ENCODE measurements at places on chromosomes 7 and 10. TPM values are rescaled to one million over a fixed set of nuclear protein-coding genes. Genes with fewer than 3 reads are reported as not detected.

The GPR85 gene
- 0.09 TPM for total RNA-seq

The AS3MT gene
- not detected for total RNA-seq

DNA sequence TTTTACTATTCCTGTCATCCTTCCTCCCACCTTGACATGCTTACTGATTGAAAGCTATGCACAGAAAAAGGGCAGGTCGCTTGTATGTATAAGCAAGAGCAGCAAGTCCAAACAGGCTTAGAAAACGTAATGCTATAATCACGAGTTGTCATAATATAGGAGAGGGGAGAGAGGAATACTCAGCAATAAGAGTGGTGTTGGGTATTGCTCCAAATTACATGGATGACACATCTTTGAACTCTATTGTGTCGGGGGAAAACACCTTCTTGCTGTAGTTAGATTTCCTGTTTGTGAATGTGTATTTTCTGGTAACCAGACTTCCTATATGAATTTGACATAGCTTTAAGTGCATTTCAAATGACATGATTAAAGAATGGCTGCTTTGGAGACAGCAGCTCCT, 7.5 kb downstream of the MET start:
- DNase-seq, result no peak

DNA sequence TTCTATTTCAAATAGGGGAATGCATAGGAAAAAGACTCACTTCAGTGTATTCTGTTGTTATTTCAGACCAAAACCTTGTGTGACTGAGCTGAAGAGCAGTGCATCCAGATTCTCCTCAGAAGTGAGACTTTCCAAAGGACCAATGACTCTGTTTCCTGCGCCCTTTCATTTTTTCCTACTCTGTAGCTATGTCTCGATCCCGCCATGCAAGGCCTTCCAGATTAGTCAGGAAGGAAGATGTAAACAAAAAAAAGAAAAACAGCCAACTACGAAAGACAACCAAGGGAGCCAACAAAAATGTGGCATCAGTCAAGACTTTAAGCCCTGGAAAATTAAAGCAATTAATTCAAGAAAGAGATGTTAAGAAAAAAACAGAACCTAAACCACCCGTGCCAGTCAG, 12.0 kb downstream of the TET1 start:
- no peak for DNase-seq

GRCh38 chr10:110724937-110725336, 80.8 kb downstream of the RBM20 start:
- no peak for DNase-seq

DNA sequence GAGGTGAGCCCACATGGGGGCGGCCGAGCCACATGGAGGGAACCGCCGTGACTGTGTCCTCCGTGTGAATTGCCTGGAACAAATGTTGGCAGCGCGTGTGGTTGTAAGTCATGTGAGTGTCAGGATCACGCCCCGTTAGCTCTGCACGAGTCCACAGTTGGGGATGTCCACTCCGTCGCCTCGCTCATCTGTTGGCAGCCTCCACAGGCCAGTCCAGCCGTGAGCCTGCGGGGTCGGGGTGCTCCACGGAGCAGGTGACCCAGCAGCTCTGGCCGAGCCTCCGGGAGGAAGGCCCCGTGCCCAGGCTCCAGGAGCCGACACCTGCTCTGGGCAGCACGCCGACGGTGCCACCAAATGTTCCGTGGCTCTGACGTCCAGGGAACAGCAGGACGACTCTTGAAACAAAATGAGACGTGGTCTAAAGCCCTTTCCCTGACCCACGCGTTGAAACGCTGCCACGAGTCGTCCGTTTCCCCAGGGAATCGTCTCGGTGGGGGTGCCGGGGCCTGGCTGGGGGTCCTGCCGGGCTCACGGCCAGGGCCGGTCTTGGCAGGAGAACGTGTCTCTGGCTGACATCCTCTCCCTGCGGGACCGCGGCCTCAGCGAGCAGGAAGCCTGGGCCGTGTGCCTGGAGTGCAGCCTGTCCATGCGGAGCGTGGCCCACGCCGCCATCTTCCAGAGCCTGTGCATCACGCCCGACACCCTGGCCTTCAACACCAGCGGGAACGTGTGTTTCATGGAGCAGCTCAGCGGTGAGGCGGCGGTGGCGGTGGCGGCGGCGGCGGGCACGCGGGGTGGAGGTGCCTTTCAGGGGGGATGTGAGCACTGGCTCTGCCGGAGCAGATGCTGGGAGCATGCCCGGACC, 7.0 kb downstream of the KNDC1 start:
- no peak for DNase-seq

The COL13A1 gene
- total RNA-seq, result not detected

DNA sequence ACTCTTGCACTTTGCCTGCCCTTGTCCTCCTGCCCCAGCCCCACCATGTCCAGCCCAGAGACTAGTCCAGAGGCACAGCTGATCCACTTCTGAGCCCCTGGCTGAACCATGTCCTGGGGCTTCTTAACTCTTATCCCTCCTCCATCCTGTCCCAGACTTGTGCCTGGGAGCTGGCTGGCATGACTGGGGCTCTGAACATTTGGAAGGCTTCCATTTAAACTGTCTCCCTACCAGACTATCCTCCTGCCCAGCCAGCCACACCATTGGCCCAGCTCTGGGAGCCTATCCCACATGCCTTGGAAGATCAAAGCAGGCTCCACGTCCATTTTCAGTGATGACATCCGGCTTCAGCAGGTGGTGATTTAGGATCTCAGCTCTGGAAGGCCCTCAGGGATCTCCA, 57.4 kb downstream of the FAM241B start:
- DNase-seq, result no peak

- DNase-seq, result no peak
Observed at GRCh38 chr10:24900888-24901685, 51.3 kb downstream of the PRTFDC1 start.

GRCh38 chr7:106285855-106286492, 1.2 kb upstream of the NAMPT start:
- DNase-seq, result peak; percentile 38

GRCh38 chr7:152512706-152513105, 76.9 kb upstream of the KMT2C start:
- DNase-seq, result no peak

DNA sequence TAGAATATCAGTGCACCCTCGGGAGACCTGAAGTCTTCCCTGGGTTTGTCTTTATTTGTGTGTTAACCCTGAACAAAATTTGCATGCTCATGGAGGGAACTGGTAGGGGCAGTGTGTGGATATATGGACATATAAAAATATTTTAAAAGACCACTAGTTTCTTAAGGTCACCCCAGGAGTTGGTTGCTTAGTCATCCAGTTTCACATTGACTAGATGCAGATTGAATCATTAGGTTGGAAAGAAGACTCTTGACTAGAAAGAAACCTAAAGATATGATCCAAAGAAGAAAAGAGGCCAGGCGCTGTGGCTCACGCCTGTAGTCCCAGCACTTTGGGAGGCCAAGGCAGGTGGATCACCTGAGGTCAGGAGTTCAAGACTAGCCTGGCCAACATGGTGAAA, 137.1 kb downstream of the KAT6B start:
- DNase-seq, result no peak

- no peak for DNase-seq
Observed at GRCh38 chr10:48242171-48242904, 32.2 kb downstream of the FRMPD2 start.

DNA sequence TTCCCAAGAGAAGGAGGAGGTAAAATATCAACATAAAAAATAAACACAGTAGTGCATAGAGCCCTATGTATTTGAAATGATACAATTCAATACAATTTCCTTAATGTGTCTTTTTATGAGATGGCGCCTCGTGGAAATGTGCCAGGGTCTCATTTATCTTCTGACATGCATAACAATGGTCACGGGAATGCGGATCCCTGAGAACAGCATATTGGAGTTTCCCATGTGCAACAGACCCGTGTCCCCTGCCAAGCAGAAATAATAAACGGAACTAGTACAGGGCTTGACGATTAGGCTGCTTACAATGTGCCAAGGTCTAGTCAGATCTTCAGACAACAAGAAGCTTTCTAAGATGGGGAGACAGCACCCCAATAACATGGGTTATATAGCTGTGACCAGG, 217.9 kb downstream of the ARHGAP21 start:
- no peak for DNase-seq

DNA sequence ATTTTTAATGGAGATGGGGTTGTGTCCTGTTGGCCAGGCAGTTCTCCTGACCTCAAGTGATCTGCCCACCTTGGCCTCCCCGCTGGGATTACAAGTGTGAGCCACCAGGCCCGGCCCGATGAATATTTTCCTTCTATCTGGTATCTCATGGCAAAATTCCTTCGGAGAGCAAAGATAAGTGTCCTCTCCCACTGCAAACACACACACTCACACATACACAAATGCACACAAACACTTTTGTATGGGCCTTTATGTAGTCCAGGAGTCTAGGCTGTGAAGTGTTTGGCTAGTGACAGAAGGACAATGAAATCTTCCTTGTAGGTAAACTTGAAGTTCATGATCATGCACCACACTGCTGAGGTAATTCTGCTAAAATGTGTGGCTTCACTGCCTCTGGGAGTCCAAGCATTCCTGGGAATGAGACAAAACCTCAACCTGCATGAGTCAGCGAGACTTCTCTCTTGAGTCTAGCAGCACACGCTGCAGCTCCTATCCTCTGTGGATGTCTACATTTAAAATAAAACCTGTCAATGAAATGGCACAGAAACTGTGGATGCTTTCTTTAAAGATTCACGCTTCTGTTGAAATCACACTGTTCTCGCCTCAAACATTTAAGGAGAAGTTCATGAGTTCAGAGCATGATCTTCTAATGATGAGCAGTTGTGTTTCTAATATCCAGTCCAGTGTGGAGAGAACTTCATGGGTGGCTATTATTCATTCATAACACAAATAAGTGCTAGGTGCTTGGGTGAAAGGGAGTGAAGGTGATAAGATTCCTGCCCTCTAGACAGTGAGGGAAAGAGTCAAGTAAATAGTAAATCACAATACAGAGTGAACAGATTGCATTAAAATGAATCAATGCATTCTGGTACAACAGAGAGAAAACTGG, 96.5 kb downstream of the NRP1 start:
- no peak for DNase-seq

The HKDC1 gene
- 0.46 TPM for total RNA-seq

GRCh38 chr7:142749218-142749993, at the start of gene PRSS1:
Gene PRSS1, plus strand, starts transcription at chr7:142749472. Its CDS starts 13 bp downstream, at chr7:142749485.
- DNase-seq, result no peak

DNA sequence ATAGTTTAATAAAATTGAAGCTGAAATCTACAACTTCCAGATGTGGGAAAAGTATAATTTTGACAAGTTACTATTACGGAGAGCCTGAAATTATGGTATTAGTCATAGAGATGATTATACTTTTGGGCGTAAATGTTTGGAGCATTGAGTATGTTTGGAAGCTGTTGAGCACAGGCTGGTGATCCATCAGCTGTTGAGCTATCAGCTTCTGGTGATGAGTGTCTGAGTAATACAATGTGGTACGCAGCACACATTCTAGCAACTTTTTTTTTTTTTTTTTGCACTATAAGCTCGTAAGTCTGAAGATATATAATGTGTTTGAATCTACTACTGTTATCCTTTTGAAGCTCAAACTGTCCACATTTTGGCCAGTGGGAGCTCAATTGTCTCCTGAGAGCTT, 123.4 kb downstream of the ATE1 start:
- no peak for DNase-seq

GRCh38 chr7:102220229-102220850, 66.3 kb upstream of the SH2B2 start:
- no peak for DNase-seq

The ERVW-1 gene
- not detected for total RNA-seq

- no peak for DNase-seq
Observed at GRCh38 chr10:49597426-49598163, 12.5 kb upstream of the SLC18A3 start.

GRCh38 chr7:100079024-100079560, 2.4 kb downstream of the ZNF3 start:
- no peak for DNase-seq

DNA sequence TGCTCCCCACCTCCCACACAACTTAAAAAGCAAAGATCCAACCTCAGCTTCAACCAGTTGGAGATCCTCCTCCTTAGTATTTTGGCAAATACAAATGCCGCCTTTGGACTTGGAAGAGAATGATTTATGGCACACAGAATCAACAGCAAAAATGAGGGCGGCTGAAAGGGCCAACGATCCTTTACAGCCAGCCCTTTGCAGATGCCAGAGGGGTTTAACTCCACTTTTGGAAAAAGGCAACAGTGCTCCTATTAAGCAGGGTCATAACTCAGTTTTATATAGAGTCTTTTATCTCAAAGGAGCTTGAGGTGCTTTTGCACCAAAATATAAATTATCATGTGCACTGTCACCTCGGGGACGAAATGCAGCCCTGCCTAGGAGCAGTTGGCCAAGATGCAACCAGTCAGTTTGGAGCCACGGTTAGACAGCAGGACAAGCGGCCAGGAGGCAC, 56.7 kb upstream of the JCAD start:
- DNase-seq, result no peak

DNA sequence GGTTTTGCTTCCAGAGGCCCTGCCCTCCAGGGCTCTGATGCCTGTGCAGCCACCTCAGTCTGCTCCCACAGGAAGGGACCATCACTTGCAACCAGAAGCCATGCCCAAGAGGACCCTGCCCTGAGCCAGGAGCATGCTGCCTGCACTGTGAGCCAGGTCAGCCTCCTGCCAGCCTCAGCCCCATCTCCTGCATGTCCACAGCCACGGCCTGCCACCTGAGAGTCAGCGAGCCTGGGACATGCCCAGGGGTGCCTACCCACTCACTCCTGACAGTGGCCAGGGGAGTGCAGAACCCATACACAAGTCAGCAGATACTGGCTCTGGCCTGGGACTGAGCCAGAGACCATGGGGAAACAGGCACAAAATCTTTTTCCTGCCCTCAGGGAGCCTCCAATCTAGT, 6.6 kb upstream of the KCP start:
- DNase-seq, result no peak

Data from activated naive CD4-positive, alpha-beta T cell treated with anti-CD3 and anti-CD28 coated beads, Interleukin-2, amount 50 U/mL, for 72 hours (primary cell).